ENCODE measurements at places on chromosomes 7 and 10.

DNA sequence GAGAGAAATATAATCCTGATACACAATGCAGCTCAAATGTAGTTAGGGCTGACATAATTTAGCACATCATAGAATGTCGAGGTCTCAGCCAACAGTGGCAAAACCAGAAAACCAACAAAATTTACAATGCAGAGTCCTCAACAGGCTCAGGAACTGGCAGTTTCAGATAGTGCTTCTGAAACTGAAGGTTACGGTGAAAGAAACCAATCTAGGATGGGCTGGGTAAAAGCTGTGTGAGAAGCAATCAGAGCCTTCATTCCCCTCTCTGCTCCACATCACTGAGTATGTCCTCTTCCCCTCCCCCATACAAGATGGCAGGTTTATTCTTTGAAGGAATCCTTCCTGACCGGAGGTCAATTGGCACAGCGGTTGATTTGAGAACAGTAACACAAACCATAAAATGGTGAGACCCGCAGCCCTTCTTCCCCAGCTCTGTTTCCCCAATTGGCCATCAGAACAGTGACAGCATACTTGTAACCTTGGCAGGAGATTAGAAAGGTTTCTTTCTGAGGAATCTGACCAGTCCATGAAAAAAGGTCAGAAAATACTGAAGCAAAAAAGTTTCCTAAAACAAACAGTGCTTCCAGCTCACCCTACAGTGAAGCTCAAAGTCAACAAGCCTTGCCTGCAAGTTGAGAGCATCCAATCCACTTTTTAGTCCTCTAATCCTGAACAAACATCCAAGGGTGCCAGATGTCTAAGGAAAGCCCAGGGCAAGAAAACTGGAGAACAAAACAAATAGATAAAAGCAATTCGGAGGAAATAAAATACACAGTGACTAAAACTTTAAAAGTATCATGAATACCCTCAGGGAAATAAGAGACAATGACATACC is 53.9 kb upstream of the IL6 start:
- H3K36me3 ChIP-seq = peaks cover 25% of the 10 kb centered on the region
- peaks cover 43% of the 10 kb centered on the region for H3K27me3 ChIP-seq
- H3K4me3 ChIP-seq = no peak overlapping the region
- H3K4me1 ChIP-seq = peaks cover 60% of the 10 kb centered on the region

DNA sequence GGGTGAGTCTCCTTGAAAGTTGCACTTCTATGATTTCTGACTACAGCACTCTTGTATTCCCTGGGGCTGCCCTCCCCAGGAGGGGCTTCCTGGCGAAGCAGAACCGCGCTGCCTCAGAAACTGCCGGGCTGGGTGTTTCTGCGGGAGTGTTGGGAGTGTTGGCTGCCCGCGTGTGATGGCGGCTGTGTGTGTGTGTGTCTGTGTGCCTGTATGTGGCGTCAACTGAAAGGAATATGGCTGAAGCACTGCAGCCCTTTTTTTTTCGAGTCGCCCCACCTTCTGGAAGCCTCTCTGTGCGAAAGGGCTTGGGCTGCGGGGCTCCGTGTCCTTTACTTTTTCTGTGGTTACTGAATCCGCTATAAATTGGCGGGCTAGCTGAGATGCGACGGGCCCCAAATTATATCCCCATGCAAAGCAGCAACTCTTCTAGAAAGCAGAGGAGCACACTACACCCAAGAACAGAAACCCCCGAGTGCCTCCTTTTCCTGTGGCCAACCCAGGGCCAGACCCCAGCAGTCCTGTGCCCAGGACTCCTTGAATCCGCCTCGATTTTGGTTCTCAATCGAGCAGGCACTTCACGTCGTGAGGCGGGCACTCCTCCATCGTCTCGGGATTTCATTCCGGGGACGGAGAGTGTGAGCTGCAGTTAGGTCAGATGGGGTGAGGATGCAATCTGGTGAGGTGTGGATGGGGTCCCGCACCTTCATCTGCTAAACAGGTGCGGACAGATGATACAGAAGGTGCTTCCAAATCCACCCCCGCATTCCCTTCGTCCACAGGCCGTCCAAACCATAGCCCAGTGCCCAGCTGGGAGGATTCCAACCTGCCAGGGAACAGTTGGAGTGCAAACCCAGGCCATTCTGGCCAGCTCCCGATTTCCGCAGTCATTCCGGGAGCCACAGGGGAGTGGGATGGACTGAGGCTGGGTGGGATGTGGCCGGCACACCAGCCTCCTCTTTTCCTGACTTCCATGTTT is 22.5 kb upstream of the ZNF273 start:
- peaks cover 17% of the 10 kb centered on the region for H3K4me1 ChIP-seq
- peaks cover 1% of the 10 kb centered on the region for H3K36me3 ChIP-seq
- peaks cover 35% of the 10 kb centered on the region for H3K27me3 ChIP-seq
- H3K27ac ChIP-seq = no peak overlapping the region
- H3K4me3 ChIP-seq = no peak overlapping the region

DNA sequence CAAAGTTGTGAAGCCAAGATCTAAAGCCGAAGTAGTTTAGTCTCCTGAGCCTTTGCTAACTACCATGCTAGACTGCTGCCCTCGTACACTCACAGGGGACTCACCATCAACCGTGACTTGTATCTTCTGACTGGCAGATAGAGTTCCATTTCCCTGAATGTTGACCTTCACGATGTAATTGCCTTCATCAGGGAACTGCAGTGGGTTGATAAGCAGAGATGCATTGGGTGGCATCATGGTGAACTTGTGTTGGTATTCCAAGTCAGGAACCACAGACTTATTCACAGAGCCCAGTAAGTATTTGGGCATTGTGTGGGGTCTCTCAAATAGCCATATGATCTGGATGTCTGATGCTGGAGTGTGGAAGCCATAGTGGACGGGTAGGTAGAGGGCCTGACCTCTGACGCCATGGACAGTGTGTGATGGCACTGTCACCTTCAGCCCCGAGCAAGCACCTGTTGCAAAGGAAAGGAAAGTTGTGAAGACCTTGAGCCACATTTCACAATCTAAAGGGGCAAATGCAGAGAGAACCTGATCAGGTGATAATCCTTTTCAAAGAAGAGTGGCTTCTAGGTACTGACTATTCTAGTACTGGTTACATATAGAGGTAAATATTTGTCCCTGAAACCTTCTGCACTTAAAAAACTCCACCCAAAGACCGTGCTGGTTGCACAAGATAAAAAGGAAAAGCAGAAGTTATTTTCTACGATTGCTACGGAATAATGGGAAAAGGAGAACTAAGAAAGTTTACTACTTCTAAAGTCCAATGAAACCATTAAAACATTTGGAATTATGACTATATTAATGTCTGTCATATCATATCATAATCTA is 7.1 kb downstream of the HEPACAM2 start:
- H3K4me1 ChIP-seq = no peaks in the 10 kb centered on the region
- H3K27ac ChIP-seq = no peak overlapping the region
- DNase-seq = no peak
- H3K4me3 ChIP-seq = no peak overlapping the region
- no peaks in the 10 kb centered on the region for H3K36me3 ChIP-seq

DNA sequence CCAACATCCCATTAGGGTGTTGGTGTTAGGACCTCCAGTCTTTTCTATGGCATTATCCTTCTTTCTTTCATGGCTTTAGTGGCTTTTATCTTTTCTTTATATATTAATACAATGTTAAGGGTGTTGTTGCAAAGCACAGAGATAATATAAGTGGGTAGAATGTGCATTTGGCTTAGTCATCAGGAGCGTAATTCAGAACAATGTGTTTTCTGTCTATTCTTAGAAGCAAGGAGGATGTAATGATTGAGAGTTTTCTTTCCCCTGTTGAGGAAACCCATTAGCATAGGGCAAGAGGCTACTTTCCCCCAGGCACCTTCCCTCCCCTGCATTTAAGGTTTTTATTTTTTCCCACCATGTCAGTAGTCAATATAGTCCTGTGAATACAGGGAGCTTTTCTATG is 79.7 kb downstream of the TMEM106B start:
- no peaks in the 10 kb centered on the region for H3K4me1 ChIP-seq
- no peaks in the 10 kb centered on the region for H3K36me3 ChIP-seq
- peaks cover 2% of the 10 kb centered on the region for H3K27me3 ChIP-seq
- no peak for DNase-seq
- H3K27ac ChIP-seq = no peak overlapping the region

Measured in activated CD8-positive, alpha-beta memory T cell treated with anti-CD3 and anti-CD28 coated beads, Interleukin-2, amount 10 ng/mL, durations not matched to agents 7 days and 5 days (primary cell).